A172 (cell line): ENCODE measurements at places on chromosomes 1 and 21.

DNA sequence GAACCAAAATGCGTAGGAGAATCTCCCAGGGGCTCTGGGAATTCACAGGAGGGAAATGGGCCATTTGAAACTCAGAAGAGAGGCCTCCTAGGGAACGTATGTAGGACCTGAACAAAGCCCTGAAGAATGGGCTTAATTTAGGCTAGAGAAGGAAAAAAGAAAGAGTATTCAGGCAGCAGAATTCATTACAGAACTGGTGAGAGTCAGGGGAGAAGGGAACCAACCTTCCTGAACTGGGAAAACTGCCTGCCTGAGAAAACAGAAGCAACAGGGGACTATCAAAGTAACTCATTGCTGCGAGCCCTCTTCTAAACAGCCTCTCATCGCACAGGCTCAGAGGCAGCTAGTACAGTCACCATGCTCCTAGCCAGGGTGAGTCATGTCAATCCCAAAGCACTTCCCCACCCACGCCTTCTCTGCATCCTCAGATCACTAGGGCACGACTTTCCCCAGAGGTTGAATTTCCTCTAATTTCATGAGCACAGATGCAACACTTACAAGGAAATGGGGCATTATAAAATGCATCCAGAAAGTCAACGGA lies 98.1 kb downstream of the ADSS2 start:
- DNase-seq: peak; percentile 96

DNA sequence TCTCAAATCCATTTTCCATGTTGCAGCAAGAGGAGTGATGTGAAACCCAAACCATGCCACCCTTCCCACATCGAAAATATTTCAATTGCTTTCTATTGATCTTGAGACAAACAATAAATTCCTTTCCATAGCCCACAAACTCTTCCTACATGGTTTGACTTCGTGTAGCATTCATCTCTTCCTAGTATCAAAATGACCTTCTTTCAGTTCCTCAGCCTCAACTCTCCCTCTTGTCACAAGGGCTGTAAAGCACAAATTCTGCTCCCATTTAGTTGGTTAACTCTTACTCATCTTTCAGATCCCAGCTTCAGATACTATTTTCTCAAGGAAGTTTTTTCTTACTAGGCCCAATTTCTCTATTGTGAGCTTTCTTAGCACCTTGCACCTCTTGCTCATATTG lies 99.0 kb downstream of the ZNF281 start:
- DNase-seq: no peak

GRCh38 chr1:87393445-87394085 lies 64.9 kb downstream of the LMO4 start:
- no peak for DNase-seq

DNA sequence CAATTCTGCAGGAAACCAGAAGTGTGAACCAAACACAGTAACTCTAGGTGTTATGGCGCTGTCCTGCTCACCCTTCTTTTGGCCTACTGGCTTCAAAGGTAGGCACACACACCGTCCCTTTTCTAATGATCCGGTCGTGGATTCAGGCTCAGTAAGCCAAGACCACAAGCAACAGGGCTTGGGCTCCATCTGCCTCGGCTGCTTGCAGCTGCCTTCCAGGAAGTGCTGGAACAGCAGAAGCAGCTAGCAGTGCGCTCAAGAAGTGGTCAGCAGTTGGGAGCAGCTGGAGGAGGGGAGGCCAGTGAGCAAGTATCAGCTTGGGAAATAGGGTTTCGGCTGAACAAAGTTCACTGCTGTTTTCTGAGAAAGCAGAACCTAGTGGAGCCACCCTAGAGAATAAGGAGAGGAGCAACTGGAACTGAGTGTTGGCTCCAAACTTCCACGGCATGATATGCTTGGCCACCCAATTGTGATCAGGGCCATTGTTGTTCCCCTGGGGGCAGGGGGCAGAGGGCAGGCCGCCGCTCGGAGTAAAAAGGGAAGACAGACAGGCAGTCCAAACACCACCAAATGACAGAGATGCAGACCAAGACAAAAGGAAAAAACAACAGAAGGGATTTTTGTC lies 173.4 kb downstream of the TOMM20 start:
- DNase-seq: no peak

- DNase-seq: no peak
Measured at GRCh38 chr1:197779921-197780320, 4.6 kb upstream of the DENND1B start.

GRCh38 chr1:9145714-9146113 lies 16.8 kb upstream of the GPR157 start:
- DNase-seq: no peak

GRCh38 chr1:84492726-84493125 lies 13.5 kb upstream of the SPATA1 start:
- no peak for DNase-seq

- no peak for DNase-seq
Measured at GRCh38 chr1:232932486-232933425, 17.7 kb upstream of the NTPCR start.

DNA sequence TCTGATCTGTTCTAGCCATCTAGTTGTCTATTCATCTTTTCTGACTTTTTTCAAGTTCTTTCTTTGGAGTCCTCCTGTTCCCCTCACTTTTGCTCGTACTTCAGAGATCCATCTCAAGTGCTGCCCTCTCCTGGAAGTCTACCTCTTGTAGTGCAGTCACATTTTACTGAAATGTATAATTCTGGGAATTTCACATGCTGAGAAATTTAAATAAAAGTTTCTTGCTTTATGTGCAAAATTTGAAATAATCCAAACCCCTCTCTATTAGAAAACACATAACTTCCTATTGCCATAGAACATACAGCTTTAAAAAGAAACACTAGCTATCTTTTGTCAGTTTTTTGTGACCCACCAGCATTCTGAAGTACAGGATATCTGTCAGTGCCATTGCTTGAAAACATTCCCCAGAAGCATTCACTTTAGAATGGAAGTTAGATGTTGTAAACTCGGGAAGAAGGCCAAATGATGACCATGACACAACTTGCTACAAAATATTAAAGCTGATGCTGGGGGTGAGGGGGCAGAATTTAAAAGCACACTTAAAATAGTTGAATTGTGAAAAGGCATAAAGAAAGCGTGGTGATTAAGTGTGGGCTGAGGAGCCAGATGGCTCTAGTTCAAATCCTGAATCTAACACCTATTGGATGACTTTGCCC lies 22.0 kb downstream of the RLF start:
- no peak for DNase-seq

- DNase-seq: peak; percentile 64
Measured at GRCh38 chr1:99849744-99850458, at the start of gene AGL. TSS of gene AGL (plus strand) at chr1:99850361. CDS start at chr1:99851043, 682 bp downstream.

- DNase-seq: no peak
Measured at GRCh38 chr1:15965228-15965767, 10.6 kb downstream of the ZBTB17 start.

DNA sequence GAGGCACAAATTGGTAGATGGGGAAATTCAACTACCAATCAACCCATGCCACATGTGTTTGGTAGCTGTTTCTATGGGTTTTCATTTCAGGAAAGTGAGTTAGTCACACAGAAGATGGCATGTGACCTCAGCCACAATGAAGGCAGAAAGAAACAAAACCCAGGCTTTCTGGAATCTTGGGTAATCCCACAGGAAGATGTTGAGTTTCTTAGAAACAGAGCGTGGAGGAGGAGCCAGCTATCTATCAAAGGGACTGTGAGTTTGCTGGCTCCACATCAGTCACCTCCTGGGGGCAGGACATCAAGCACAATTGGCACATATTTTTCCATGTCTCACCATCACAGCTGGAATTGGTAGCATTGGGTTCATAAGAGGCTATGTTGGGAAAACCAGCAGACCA lies 188.9 kb upstream of the PLXNA2 start:
- DNase-seq: peak; percentile 52

GRCh38 chr1:41255978-41256377 lies 13.9 kb upstream of the SCMH1 start:
- no peak for DNase-seq

- DNase-seq: no peak
Measured at GRCh38 chr1:69878338-69878737, 310.6 kb downstream of the LRRC7 start.

- DNase-seq: no peak
Measured at GRCh38 chr1:159121526-159121925, 45.0 kb upstream of the AIM2 start.

GRCh38 chr1:7993593-7994479 lies 32.3 kb downstream of the ERRFI1 start:
- DNase-seq: peak; percentile 37

DNA sequence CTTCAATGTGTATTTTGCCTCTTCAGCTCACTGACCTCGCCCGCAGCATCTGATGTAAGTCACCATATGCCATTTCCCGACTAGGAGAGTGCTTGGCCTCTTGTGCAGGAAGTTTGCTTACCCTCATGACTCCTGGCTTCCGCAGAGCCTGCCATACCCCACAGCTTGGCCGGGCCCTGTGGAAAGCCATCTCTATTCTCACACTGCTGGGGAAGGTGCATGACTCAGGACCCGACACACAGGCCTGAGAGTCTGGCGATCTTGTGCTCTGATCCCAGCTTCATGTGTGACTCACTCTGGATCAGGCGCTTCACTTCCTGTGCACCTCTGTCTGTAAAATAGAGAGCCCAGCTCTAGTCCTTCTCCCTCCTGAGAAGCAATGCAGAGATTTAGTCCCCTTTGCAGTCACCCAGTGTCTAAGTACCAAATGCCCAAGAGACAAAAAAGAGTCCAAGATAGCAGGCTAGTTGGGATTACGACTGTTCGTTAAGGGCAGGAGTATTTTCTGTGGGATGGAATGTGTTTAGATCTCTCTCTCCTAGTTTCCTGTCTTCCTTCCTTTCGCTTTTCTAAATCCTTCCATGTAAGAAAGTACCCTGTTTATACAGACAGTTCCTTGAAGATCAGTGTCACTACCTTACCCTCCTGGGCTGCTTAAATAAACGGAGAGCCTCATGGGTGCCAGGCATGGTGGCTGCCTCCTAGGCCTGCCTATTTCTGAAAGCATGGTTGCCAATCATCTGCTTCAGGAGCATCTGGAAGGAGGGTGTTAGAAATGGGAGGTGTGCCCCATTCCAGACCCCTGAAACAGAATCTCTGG lies 62.8 kb upstream of the KIF26B start:
- DNase-seq: peak; percentile 99

DNA sequence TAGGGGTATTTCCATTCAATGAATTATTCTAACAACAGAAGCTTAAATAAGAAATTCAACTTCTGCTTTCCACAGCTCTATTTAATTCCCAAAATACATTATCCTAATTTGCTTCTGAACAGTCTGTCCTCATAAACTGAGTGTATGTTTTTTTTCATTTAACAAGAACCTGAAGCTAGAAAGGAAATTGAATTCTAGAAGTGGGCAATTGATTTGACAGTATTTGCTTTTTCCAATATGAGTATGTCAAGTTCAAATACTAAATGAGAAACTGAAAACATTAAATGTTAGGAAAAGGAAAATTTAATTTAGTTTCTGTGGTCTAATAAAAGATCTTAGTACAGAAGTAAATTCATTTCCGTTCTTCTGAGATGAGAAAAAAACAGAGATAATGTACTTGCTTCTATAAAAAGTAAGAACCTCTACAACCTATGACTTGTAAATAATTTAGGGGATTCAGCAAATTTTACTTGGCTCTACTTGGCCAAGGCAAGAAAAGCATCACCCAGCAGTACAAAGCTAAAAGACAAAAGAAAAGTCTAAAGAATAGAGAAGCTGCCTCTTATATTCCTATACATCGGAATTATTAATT lies 31.1 kb downstream of the RAB3GAP2 start:
- no peak for DNase-seq

- DNase-seq: no peak
Measured at GRCh38 chr1:97254731-97255463, 533.3 kb downstream of the PTBP2 start.

- DNase-seq: peak; percentile 92
Measured at GRCh38 chr21:36211660-36212512, 55.3 kb downstream of the DOP1B start.

GRCh38 chr1:11955221-11955620 lies 20.7 kb downstream of the PLOD1 start:
- no peak for DNase-seq

DNA sequence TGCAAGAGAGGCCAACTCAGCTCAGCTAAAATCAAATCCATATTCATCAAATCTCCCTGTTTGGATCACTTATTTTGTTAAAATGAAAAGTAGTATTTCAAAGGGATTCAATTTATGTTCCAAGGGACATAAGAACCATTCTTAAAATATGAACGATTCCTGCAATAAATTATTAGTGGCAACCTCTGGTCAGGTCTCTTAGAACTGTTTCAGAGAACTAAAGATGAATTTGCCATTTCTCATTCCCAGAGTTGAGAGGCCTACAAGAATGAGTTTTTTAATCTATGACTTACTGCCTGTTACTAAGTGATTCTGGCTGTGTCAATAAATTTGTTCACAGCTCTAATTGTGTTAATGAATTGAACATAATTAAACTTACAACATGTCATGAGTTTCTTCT lies 268.5 kb downstream of the SPATA17 start:
- no peak for DNase-seq
